ENCODE measurements at places on chromosomes 2 and 18. TPM values are rescaled to one million over a fixed set of nuclear protein-coding genes. Genes with fewer than 3 reads are reported as not detected.

The BCL11A gene
- total RNA-seq, result 1.4 TPM

The XDH gene
- not detected for total RNA-seq

The AOX1 gene
- 0.43 TPM for total RNA-seq

The RGPD4 gene
- not detected for total RNA-seq

The NAB1 gene
- 48.2 TPM for total RNA-seq

The CCBE1 gene
- total RNA-seq, result 0.09 TPM

The GAL3ST2 gene
- not detected for total RNA-seq

The IL1RL2 gene
- 0.22 TPM for total RNA-seq

The TANC1 gene
- total RNA-seq, result 66.3 TPM

The CREG2 gene
- total RNA-seq, result under 0.01 TPM
